GM06990 (cell line): ENCODE measurements at places on chromosomes 5 and 9.

DNA sequence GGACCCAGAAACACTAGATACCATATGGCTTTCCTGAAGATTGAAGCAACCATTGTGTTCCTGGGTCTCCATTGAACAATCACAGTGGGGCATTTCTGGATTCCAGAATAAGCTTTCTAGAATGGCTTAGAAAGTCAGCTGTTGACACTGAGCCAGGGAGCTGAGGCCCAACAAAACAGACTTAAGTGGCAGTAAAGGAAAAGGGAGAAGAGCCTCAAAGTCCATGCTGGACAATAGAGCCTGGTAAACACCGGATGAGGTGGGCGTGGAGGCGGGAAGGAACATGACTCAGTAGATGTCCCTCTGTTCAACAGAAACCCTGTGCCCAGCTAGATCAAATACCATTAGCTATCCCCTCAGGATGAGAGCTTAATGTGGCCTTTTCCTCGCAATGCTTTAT is 14.8 kb downstream of the SPARC start:
- DNase-seq = no peak

- DNase-seq = no peak
Observed at GRCh38 chr5:172446336-172447051, 7.8 kb downstream of the SH3PXD2B start.

GRCh38 chr5:38382898-38383297 is 124.5 kb downstream of the EGFLAM start:
- peak; percentile 3 for DNase-seq

- DNase-seq = peak; percentile 95
Observed at GRCh38 chr5:160467555-160468362, 46.1 kb downstream of the PTTG1 start.

GRCh38 chr9:112849363-112849922 is 41.2 kb downstream of the SLC46A2 start:
- DNase-seq = no peak

DNA sequence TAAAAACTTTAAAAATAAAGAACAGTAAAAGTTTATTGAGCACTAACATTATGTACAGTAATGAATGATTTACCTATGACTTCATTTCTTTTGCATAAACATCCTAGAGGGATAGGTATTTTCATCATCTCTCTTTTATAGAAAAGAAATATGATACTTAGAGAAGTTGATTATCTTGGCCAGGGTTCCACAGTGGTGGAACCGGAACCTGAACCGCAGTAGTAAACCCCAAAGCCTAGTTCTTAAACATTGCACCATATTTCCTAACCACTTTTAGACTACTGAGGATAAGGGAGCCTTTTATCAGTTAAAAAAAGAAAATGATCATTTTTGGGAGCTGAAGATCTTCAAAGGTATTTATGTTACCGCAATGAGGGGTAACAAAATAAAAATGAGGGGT is 205.7 kb upstream of the SGCD start:
- DNase-seq = no peak

DNA sequence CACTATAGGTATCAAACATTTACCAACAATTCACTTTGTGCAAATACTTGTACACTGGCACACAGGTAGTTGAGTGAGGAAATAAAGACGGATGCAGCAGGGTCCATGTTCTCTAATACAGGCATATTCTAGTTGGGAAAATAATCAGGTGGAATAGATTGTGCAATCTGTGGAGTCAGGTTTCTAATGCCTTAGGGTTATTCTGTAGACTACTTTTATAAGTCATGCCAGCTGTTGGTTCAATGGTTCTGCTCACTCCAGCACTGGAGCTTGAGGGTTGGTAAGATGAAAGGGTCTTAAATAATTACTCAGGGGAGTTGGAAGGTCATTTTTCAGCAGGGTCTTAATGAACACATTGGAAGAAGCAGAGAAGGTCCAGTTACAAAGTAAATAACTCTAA is 690.3 kb upstream of the DMAC1 start:
- no peak for DNase-seq

GRCh38 chr5:96997265-96997859 is 61.5 kb downstream of the LNPEP start:
- peak; percentile 28 for DNase-seq

GRCh38 chr5:124459984-124460383 is 286.5 kb downstream of the ZNF608 start:
- no peak for DNase-seq

DNA sequence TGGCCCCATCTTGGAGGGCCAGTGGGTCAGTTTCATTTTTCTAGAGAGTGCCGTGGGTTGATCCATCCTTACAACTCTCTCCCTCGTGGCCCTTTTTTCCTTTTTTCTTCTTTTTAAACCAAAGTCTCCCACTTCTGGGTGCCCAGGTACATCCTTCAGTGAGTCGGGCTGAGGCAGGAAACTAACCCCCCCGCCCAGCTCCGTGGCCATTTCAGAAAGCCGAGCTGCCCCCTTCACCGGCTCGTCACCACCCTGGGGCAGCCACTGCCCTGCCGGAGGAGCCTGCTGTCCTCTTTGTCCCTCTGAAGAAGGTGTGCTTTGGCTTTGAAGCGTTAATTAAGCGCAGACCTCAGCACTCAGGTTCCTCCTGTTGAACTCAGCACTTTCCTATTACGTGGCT is 5.2 kb downstream of the CFAP77 start:
- DNase-seq = no peak

DNA sequence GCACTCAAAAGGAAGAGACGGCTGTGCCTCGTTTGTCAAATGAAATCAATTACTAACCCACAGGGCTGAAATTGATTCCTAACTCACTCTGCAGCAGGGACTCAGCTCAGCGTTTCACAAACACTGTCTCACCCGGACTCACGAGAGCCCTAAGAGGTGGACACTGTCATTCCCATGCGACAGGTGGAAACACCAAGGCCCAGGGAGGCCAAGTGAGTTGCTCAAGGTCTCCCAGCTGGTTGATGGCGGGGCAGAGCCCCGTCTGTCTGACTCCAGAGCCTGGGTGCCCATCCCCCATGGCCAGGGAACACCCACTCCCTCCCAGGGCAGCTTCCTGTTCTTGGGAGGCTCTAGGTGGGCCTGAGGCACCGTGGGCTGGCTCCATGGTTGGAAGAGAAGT is 1.3 kb upstream of the PLPP7 start:
- DNase-seq = no peak

- no peak for DNase-seq
Observed at GRCh38 chr5:67971971-67972821, 243.4 kb upstream of the PIK3R1 start.

DNA sequence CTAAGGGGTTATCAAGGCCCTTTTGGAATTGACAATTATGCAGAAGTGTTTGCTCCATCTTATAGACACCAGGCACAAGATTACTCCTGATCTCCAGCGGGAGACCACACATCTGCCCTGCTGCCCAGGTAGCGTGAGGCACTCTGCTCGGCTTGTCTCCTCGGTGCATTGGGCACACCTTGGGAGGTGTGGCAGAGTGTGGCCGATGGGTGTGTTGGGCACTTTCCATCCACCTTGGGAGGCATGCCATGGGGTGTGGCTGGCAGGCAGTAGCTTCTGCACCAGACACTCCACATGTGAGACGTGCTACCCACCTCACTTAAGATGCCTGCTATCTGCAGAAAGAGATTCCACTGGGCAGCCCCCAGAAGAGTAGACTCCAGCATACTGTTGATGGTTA is 54.1 kb downstream of the GADD45G start:
- no peak for DNase-seq

- no peak for DNase-seq
Observed at GRCh38 chr9:121720311-121721057, 69.0 kb downstream of the DAB2IP start.

DNA sequence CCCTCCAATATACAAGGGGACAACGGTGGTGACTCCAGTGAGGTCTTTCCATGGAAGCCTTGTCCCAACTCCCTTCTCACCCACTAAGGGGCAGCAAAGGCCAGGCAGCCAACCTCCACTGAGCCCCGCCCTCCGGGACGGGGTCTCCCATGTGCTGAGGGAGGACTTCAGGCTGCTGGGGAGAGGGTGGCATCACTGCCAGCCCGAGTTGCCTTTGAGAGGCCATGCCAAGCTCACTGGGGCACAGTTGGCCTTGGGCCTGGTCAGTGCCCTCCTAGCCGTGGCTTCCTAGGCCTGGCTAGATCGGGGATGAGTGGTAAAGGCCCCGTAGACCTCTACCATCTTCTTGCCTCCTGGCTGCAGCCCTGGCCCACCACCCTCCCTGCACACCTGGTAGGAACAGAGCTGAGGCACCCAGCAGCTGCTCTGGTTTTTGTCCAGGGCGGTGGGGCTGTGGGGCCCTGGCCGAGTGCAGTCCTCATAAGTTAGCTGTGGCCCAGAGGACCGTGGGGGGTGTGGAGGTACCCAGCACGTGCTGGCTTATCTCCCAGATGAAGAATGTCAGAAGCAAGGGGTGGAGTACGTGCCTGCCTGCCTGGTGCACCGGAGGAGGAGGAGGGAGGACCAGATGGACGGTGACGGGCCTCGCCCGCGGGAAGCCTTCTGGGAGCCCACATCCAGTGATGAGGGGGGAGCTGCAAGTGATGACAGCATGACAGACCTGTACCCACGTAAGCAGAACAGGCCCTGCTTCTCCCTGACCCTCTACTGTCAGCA is 3.2 kb downstream of the SURF2 start:
- DNase-seq = no peak

DNA sequence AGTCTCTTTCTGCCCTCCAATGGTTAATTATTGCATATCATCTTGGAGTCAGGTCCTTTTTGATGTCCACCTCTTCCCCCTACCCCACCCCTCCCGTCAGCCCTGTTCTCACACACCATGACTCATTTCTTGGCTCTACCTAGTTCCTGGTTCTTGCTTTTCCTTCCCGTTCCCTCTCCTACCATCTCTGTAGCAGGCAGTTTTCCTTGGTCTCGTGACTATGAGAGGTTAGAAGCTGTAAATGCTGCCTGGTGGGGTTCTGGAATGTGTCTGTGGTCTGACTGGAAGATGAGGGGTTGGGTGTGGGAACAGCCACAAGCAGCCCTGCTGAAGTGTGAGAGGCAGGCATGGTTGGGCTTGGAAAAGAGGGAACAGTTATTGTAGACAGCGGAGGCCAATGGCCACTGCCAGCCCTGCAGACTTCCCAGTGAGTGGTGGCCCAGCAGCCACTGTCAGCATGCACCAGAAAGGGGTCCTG is 18.2 kb downstream of the SLC22A5 start:
- no peak for DNase-seq

DNA sequence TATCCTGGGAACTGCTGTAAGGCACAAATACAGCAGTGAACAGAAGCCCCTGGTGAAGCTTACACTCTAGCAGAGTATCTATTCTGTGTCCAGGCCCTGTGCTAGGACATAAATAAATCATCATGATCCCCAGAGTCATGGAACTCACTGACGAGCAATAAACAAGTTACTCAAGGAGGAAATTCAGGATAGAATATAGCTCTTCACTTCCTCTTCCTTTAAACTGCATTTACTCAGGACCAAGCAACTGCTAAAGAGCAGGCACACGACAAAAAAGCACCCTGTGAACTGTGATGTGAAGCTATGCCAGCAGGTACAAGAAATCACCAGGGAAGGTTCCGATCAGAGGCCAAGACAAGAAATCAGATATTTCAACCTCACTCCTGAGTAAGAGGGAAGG is 47.8 kb upstream of the NR5A1 start:
- no peak for DNase-seq

DNA sequence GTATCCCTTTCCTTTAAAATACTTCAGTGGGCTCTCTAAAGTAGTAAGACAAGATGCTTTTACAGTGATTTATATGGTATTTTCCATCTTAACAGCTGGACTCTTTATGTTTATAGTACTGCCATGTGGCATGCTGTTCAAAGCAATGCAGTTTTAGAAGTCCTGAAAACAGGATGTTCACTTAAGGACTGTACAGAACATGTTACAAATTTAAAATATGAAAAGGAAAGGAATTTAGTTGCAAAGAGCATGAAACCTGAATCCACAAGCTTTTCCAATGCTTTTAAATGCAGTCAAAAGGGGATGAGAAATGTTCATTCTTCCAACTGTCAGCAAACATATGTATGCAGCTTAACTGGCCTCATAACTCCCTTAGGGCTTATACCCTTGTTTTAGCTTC is 580.2 kb downstream of the EFNA5 start:
- DNase-seq = no peak

GRCh38 chr9:130833031-130833990 is 1.7 kb upstream of the ABL1 start:
- DNase-seq = no peak

DNA sequence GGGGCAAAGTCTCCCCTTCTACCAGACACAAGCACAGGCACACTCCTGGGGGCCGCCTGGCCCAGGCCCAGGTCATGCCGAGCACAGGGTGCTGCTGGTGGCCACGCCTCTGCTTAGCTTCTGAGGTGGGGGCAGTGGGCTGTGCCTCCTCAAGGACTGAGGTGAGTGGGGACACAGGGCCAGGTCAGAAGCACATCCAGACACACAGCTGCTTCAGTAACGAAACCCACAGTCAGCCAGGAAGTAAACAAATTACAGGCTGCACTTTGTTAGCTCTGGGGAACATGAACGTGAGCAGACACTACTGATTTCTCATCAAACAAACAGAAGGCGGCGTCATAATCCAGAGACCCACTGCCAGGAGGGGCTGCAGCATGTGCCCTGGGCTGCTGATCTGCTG is 192.4 kb downstream of the HSPA4 start:
- DNase-seq = peak; percentile 41

GRCh38 chr5:151345808-151346478 is 1.4 kb downstream of the SLC36A2 start:
- no peak for DNase-seq

DNA sequence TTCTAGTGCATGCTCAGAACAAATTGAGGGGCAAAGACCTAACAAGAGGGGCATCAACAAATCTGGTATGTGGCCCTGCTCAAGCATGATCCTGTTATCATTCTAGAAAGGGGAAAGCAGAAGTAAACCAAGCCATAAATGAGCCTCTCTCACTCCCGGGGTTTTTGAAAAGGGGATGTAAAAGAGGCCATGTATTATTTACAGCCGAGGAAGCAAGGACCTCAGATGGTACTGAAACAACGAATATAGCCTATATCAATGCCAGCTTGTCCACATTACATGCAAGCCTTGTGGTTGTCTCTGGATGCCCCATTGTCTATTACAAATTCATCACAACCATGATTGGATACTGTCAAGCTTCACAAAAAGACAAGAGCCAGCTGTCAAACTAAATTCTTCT is 211.3 kb downstream of the DCP2 start:
- DNase-seq = no peak

DNA sequence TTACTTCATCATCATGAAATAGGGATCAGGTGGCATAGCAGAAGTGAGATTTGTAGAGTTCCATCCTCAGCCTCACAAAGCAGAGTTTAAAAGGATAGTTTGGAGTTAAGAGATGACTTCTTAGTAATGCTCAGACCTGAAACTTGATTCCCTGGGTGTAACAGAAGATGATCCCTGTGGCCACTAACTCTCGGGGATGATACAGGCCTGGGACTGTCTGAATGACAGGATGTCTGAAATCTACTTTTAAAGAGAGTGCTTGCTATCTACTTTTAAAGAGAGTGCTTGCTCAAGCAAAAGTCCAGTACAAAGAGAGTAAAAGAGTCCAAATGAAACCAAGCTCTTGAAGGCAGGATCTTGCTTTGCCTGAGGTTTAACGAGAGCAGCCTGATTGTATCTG is 14.6 kb downstream of the ADAMTS16 start:
- DNase-seq = no peak

GRCh38 chr9:74770508-74771261 is 117.0 kb downstream of the TRPM6 start:
- peak; percentile 25 for DNase-seq
